Activated gamma-delta T cell treated with Interleukin-2 at 50 U/mL for 16 hours (primary cell): ENCODE measurements at places on chromosomes 5 and 9.

GRCh38 chr5:117131048-117131679, 556.5 kb upstream of the SEMA6A start:
- DNase-seq: no peak

DNA sequence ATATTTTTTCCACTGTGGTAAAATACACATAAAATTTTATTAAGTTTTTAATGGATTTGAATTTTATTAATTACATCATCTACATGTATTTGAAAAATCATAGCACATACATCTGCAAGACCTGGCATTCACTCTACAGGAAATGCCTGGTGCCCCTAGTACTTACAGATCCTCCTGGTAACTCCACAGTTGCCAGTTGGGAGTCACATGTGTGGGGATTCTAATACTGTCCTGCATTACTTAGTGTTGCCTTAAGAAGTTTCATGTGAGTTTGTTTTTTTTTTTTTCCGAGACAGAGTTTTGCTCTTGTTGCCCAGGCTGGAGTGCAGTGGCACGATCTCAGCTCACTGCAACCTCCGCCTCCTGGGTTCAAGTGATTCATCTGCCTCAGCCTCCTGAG, 18.1 kb downstream of the KDM3B start:
- no peak for DNase-seq

DNA sequence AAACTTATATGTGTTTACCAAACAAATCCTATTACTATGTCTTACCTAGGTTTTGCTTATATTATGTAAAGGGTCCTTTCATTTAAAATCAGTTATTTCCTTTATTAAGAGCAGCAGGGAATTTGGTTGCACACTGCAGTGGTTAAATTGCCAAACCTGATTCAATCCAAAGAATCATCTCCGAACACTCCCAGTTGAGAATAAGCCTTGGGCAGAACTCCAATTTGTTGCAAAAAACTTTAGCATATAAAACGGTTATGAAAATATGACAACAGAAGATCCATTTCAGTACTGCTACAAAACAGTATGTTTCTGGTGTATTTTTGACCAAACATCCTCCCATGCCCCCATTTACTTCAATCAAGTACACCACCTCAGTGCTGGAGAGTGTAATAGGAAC, 587.0 kb upstream of the GRAMD2B start:
- DNase-seq: no peak

DNA sequence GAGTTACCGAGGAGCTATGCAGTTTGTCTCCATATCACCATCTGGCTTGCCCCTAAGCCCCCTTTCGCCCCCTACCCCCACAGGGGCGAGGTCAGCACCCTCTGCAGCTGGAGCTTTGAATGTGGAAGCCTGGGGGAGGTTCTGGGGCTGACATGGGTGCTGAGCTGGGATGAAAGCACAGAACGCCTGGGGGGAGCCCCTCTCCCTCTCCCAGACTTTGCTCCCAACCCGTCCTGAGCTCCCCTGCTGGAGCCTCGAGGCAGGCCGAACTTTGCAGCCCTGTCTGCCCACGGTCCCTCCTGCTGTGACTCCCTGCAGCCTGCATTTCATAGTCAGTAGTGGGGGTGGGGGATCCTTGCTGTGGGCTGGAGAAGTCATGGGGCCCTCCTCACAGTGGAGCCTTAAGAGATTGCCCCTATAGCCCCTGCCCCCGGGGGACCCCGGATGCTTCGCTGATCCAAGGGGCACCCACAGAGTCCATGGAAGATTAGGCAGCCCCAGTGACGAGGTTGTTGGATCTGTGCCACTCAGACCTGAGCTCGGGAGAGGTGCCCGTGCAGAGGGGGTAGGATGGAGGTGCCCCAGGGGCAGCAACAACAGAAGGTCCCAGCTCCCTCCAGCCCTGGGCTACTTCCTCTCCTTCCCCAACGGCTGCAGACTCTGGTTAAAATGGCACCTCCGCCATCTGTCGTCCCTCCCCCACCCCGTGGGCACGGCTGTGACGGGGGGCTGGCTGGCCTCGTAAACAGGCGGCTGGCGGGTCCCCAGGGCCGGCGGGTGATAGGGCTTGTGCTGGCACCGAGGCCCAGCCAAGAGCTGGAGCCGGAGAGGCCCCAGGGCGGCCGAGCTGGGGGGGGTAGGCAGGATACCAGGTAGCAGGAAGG, 162.0 kb downstream of the C9orf50 start:
- DNase-seq: peak; percentile 66

GRCh38 chr5:124754206-124754927, 7.9 kb upstream of the ZNF608 start:
- DNase-seq: no peak

DNA sequence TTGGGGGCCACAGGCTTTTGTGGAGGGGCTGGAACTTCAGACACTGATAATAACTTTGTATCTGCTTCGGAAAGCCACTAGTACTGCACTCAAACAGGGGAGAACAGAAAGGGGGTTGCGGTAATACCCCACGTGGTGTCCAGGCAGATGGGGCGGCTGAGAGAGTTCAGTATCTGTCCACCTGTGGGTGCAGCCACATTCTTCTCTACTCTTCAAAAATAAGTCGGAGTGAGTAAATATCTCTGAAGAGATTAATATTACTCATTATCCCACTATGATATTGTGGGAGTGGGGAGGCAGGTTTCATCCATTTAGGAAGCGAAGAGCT, 102.1 kb upstream of the SSBP2 start:
- no peak for DNase-seq

GRCh38 chr5:4905674-4906520, 234.2 kb upstream of the ADAMTS16 start:
- no peak for DNase-seq

DNA sequence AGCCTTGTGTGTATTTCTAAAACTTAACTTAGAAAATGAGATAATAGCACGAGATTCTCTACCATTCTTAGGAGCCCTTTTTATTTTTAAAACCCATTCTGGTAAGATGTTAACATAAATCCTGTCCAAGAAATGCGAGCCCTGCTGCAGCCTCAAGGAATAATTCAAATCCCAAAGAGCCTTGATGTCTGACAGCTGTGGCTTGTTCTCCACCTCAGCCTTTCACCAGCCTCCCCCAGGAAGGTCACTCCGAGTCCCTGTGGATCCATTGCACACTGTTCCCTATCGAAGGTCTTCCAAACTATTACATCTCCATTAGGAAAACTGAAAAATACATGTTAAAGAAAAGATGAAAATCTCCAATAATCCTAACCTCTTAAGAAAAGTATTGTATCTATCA, 98.5 kb upstream of the S1PR3 start:
- no peak for DNase-seq

GRCh38 chr9:109729513-109729912, 50.5 kb upstream of the PALM2AKAP2 start:
- no peak for DNase-seq

GRCh38 chr5:108193021-108193795, 188.7 kb downstream of the FBXL17 start:
- DNase-seq: no peak

DNA sequence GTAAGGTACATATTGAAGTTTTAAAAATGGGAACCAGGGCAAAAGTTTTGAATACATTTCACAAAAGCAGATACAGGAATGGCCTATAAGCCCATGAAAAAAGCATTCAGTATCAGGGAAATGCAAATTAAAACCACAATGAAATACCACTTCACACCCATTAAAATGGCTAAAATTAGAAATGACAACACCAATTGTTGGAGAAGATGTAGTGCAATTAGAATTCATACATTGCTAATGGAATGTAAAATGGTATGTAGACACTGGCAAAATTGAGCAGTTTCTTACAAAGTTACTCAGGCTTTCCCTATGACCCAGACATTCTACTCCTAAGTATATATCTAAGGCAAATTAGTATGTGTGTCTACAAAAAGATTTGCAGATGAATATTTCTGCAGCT, 34.2 kb downstream of the CDC14B start:
- no peak for DNase-seq

DNA sequence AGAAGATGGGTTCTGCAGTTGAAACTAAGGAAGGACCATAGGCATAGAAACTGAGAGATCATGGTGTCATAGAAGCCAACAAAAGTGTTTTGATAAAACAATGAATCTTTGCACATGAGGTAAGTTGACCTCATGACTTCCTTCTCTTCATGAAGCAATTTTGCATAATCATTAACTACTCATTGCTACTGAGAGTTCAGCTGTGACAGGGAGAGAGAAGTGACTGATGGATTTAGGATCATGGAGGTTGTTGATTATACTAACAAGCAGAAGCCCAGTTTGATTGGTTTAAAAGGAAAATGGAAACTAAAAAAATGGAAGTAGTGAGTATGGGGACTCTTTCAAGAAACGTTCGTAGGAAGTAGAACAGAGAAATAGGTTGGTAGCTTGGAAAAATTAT, 51.2 kb downstream of the PARP8 start:
- DNase-seq: no peak

DNA sequence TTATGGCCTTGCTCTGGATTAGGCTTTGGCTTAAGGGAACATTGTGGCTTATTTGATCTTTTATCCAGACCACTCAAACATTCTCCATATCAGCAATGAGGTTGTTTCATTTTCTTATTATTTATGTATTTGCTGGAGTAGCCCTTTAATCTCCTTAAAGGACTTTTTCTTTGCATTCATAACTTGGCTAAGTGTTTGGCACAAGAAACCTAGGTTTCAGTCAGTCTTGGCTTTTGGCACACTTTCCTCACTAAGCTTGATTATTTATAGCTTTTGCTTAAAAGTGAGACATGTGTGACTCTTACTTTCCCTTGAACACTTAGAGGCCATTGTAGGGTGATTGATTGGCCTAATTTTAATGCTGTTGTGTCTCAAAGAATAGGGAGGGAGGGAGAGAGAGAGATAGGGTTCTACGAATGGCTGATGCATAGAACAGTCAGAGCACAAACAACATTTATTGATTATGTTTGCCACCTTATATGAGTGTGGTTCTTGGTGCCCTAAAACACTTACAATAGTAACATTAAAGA, 2265.3 kb upstream of the C9orf72 start:
- DNase-seq: no peak

DNA sequence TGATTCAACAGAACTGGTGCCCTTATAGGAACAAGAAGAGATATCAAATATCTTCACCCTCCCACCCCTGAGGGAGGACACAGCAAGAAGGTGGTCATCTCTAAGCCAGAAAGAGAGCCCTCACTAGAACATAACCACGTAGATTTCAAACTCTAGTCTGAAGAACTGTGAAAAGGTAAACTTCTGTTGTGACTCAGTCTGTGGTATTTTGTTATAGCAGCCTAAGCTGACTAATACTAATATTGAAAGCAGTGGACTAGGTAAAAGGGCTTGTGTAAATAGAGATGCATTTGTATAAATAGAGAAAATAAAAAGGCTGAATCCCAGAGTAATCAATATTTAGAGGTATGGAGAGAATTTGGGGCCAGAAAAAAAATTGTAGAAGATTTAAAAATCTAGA, 157.6 kb upstream of the CCNH start:
- no peak for DNase-seq

DNA sequence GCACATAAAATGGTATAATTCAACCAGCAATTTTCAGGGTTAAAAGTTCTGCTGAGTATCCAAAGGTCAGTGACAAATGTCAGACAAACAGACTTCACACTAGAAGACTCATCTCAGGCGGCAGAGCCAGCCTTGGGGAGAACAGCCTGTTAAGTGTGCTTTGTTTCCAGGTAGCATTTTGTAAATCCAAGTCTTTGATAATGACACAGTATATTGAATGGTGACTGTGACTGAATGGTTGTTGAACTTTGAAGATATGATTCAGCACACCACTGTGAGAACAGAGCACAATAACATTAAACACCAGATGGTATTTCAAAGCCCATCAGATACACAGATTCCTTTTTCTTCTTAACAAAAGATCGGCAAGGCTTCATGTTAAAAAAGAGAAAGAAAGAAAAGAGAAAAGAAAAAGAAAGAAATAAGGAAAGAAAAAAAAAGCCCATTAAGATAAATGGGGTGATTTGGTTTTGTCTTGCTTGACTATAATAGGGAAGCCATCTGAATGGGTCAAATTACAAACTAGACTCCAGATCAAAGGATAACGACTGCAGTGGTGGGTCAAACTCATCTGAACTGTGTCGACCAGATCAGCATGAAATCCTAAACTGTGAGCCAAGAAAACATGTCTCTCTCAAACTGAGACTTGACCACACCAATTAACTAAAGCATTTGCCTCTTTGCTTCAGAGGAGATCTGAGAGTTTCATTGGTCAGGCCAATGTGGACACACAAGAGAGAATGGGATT, 313.0 kb upstream of the ZNF608 start:
- DNase-seq: no peak

DNA sequence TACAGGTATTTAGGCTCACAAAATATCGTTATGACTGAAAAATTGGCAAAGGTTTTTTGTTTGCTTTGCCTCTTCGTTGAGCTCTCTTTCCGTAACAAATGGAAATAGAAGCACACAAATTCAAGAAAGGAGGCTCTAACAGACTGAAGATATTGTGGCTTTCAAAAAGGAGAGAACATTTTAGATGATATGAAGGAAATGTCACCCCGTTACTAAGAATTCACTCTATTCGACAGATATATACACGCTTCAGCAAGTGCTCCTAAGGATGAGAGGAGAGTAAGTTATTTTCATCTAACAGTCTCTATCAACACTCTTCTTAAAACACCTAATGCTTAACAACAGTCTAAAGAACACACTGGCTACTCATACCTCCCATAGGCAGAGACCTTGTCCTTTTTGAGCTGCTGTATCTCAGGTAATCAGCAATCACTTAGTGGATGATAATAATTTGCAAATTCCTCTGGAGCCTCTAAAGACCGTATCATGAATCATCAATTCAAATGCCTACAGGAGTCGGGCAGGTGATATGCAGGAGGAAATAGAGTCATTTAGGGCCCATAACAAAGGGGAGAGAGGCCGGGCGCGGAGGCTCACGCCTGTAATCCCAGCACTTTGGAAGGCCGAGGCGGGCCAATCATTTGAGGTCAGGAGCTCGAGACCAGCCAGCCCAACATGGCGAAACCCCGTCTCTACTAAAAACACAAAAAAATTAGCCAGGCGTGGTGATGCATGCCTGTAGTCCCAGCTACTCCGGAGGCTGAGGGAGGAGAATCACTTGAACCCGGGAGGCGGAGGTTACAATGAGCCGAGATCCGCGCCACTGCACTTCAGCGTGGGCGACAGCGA, 1.4 kb upstream of the HSDL2 start:
- no peak for DNase-seq

GRCh38 chr9:75429531-75430475, 341.5 kb downstream of the OSTF1 start:
- no peak for DNase-seq

GRCh38 chr5:9670371-9670770, 40.2 kb upstream of the TAS2R1 start:
- DNase-seq: no peak

- no peak for DNase-seq
These were observed 26.2 kb upstream of the PCSK5 start for GRCh38 chr9:75864266-75864665.
